ENCODE measurements at places on chromosomes 7 and 10. TPM values are rescaled to one million over a fixed set of nuclear protein-coding genes. Genes with fewer than 3 reads are reported as not detected.

Gene STOX1
- 0.25 TPM for total RNA-seq

Gene HOXA5
- total RNA-seq, result 0.25 TPM

Gene SPDYE5
- total RNA-seq, result not detected

Gene MCM10
- total RNA-seq, result 3.4 TPM

Gene LIPJ
- total RNA-seq, result not detected

Gene ANKRD61
- not detected for total RNA-seq

Gene PRLHR
- total RNA-seq, result not detected

Gene ECHDC3
- total RNA-seq, result 0.63 TPM

Gene POP7
- 31.3 TPM for total RNA-seq

Gene CYP2C8
- not detected for total RNA-seq

Gene MYL7
- not detected for total RNA-seq

Gene KCNIP2
- total RNA-seq, result not detected

Gene PTPRZ1
- total RNA-seq, result not detected

Gene ZNF804B
- not detected for total RNA-seq

Gene LMTK2
- 4.6 TPM for total RNA-seq

Gene ZCCHC24
- 30.3 TPM for total RNA-seq

Gene C10orf62
- not detected for total RNA-seq

Gene DHTKD1
- 8.2 TPM for total RNA-seq

Gene SPDYE9
- not detected for total RNA-seq

Gene ELN
- 974 TPM for total RNA-seq

Gene SH2B2
- total RNA-seq, result 7.1 TPM

Gene SYCE1
- not detected for total RNA-seq

Gene TRIM50
- total RNA-seq, result not detected

Gene VIPR2
- total RNA-seq, result not detected

Gene LRRC18
- total RNA-seq, result not detected

Gene OPN4
- total RNA-seq, result not detected

Gene CTAGE15
- not detected for total RNA-seq

Gene NEUROD6
- not detected for total RNA-seq

Gene CAMK2B
- 2.5 TPM for total RNA-seq

Gene IGFBP1
- 1.3 TPM for total RNA-seq

Gene CLEC2L
- not detected for total RNA-seq

Gene EN2
- not detected for total RNA-seq

Gene DNAJC9
- total RNA-seq, result 20.9 TPM

Gene GRB10
- 24.0 TPM for total RNA-seq

Gene METTL27
- total RNA-seq, result 3.5 TPM

Gene ALKBH4
- 17.8 TPM for total RNA-seq

Gene CUZD1
- total RNA-seq, result 0.11 TPM

Gene RGR
- total RNA-seq, result not detected

Gene LZTS2
- total RNA-seq, result 95.2 TPM

Gene LRMDA
- total RNA-seq, result 0.13 TPM

Gene CACNB2
- total RNA-seq, result 0.32 TPM

Gene MEIG1
- not detected for total RNA-seq

Gene DNAH11
- 0.51 TPM for total RNA-seq

Gene SPDYE1
- total RNA-seq, result not detected

Gene VWA2
- not detected for total RNA-seq

Gene HOXA4
- total RNA-seq, result 1.8 TPM

Gene PRKCQ
- not detected for total RNA-seq

Gene DNAJC2
- 19.3 TPM for total RNA-seq

Gene COL1A2
- total RNA-seq, result 10,930 TPM

Gene NUP205
- total RNA-seq, result 45.7 TPM

Gene NKX6-2
- total RNA-seq, result not detected

Measured in GM23248 (cell line).